ENCODE measurements at places on chromosomes 2 and 18. TPM values are rescaled to one million over a fixed set of nuclear protein-coding genes. Genes with fewer than 3 reads are reported as not detected.

CMPK2 gene
- polyA plus RNA-seq, result 0.66 TPM

CSRNP3 gene
- polyA plus RNA-seq, result 0.18 TPM

RNU2-63P gene
- not detected for polyA plus RNA-seq

STON1 gene
- 4.0 TPM for polyA plus RNA-seq

CD8B2 gene
- polyA plus RNA-seq, result not detected

APOB gene
- 0.04 TPM for polyA plus RNA-seq

SRD5A2 gene
- polyA plus RNA-seq, result 0.01 TPM

CHRND gene
- not detected for polyA plus RNA-seq

BCL11A gene
- 0.60 TPM for polyA plus RNA-seq

ACTG2 gene
- polyA plus RNA-seq, result 81.3 TPM

DNA sequence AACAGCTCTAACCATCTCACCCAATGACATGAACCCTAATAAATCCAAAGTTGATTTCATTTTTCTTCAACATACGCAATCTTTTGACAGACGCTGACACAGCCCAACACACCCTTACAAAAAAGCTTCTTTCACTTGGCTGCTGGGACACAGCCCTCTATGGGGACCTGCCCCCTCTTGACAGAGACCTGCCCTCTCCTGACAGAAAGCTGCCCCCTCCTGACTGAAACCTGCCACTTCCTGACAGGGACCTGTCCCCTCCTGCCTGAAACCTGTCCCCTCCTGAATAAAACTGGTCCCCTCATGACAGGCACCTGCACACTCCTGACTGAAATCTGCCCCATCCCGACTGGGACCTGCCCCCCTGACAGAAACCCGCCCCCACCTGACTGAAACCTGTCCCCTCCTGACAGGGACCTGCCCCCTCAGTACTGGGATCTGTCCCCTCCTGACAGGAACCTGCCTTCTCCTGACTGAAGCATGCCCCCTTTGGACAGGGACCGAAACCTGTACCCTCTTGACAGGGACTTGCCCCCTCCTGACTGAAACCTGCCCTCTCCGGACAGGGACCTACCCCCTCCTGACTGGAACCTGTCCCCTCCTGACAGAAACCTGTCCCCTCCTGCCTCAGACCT lies 87.9 kb downstream of the PXDN start:
- no peak for DNase-seq

GRCh38 chr2:19532547-19533196 lies 174.2 kb upstream of the OSR1 start:
- no peak for DNase-seq

GRCh38 chr2:217922101-217923006 lies 80.4 kb downstream of the TNS1 start:
- DNase-seq, result no peak

GRCh38 chr2:95359031-95359430 lies 43.5 kb upstream of the FAHD2A start:
- peak; percentile 33 for DNase-seq

- DNase-seq, result no peak
Observed at GRCh38 chr18:53380063-53380639, 844.3 kb downstream of the MBD2 start.

- DNase-seq, result no peak
Observed at GRCh38 chr2:27727257-27727656, 44.3 kb upstream of the MRPL33 start.

DNA sequence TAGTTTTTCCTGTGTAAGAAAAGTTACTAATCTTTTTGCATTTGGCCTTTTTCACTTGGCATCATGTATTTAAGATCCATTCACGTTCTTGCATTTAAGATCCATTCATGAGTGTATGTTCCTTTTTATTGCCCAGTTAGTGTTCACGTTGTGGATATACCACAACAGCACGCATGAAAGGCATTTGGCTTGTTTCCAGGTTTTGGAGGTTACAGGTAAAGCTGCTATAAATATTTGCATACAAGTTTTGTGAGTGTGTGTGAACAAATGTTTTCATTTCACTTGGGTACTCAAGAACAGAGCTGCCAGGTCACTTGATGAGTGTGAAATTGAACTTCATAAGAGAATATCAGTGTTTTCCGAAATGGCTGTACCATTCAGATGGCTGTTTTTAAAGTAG lies 121.2 kb downstream of the CCBE1 start:
- DNase-seq, result no peak

DNA sequence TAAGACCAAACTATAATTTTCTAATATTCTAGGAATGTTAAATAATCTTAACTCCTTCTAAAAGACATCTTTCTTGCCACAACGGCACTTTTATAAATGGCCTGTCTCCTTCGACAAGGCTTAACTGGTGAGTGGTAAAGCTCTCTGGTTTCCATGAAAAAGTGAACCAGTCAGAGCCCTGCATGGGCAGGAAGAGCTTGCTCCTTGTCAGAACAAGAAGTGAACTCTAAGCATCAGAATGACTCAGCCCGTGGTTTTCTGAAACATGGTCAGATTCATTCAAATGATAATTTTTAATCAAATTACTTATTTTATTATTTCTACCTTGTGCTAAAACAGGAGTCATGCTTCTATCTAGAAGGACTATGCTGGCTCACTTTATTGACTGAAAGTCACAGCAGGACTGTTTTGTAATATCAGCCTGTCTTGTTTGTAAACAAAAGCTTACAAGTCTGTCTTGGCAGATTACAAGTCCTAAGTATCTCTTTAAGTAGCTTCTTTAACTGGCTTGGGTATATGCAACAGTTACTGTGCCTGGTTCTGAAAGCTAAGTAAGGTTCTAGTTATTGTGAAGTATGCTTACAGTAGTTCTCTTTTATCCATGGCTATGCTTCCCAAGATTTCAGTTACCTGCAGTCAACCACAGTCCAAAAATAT lies 245.4 kb downstream of the NAPG start:
- no peak for DNase-seq

- no peak for DNase-seq
Observed at GRCh38 chr2:237592425-237592980, 2.0 kb upstream of the RAB17 start.

GRCh38 chr2:181258720-181259119 lies 198.5 kb upstream of the ITGA4 start:
- peak; percentile 82 for DNase-seq

- DNase-seq, result no peak
Observed at GRCh38 chr2:15941481-15941850, 1.1 kb downstream of the MYCN start.

DNA sequence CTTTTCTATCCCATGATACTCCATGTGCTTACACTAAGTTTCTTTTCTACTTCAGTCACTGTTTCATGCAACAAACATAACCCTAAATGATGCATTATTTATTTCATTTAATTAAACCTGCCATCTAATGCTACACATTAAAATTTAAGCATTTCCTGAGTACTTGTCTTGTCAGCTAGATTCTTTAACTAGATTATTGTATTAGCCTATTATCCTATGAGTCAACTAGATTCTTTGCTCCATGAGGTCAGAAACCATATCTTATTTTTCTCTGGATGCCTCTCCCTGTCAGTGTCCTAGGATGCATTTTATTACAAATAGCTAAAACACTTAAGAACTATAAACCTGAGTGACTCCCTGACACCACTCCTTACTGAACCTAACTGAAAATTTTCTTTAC lies 652.4 kb downstream of the SLC4A3 start:
- peak; percentile 31 for DNase-seq

DNA sequence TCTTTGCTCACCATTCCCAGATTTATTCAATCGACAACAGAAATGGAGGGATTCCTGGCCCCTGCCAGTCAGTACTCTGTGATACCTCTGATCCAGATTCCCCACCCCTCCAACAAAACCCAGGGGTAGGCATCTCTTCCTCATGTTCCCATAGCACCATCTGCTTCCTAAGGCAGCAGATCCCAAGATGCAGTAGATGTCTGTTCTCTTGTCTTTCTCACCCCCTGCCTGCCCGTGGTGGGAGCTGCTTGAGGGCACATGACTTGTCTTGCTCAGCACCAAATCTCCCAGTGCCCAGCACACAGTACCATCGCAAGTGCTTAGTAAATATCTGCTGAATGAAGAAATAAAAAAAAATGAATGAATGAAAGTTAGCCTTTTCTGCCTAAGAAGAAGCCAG lies 98.2 kb downstream of the ZBTB7C start:
- no peak for DNase-seq

DNA sequence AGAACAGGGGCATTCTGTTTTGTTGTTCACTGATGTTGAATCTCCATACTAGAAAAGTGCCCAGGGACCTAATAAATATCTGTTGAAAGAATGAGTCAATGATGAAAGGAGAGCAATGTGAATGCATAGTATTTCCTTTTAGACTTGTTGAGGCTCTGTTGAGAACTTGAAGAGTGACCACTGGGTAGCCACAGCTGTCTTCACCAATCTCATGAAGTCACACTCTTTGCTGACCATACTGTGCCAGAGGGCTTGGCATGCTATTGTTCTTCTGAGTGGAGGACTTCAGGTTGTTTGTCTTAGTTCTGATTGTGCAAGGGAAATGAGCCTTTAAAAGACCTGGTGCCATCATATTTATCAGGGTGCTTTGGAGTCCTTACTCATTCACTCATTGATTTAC lies 41.6 kb upstream of the NT5C1B start:
- DNase-seq, result no peak

DNA sequence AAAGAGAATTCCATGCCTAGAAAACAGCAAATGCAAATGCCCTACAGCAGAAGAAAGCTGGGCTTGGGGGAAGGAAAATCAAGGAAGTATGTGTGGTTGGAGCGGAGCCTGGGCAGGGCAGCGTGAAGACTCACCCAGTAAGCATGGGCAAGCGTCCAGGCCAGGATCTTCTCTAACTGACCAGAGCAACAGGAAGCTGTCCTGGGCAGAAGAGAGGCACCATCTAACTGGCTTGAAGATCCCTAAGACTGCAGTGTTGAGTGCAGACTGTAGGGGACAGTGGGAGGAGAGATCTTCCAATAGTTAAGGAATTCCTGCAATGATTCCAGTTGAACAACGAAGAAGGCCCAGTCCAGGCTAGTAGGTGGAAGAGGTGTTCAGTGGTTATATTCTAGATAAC lies 57.9 kb downstream of the NXPH2 start:
- DNase-seq, result no peak

- no peak for DNase-seq
Observed at GRCh38 chr2:160372585-160372984, 121.0 kb downstream of the RBMS1 start.

DNA sequence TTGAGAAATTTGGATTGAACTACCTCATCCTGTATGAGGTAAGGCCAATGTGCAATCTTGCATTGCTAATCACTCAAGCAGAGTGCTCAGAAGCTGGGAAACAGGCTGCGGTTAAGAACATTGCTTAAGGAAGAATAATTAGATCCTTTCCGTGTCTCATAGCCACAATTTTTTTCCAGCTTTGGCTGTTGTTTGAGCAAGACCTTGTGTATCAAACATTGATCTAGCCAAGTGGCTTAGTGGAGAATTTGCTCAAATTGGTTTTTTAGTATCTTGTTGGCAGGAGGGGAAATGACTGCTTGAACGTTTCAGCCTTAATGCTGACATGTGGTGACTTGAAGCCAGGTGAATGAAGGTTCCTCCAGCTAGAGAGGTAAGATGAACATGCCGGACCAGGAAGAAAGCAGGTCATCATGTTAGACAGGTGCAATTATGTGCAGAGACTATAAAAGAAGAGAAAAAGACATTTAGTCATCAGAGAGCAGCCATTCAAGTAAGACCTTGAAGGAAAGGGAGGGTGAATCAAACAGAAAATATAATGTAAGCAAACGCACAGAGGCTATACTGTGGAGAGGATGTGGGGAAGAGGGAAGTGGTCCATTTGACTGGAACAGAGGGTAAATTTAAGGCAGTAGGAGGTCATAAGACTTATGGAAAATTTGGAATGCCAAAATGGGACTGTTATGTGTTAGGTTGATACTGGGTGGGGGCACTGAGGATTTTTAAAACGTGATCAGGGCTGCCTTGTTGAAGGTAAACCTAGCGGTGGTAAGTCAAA lies 98.9 kb upstream of the CYP1B1 start:
- peak; percentile 92 for DNase-seq

DNA sequence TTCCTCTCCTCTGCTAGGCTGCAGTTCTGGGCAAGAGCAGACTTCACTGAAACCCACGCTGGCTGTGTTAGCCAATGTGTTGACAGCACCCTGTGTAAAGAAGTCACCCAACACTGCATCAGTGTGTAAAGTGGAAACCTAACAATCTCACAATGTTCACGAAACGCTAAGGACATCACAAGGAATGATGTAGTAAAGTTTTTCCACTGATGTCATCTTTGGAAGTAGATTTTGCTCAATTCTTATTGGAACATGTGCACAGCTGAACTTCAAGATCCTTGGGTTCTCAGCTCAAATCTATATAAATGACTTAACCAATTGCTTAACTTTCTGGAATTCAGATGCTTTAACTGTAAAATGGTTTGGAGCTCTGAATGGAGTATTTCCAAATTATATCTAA lies 1112.5 kb downstream of the TSN start:
- no peak for DNase-seq

- DNase-seq, result no peak
Observed at GRCh38 chr2:176317199-176317598, 48.0 kb downstream of the MTX2 start.

GRCh38 chr2:75607400-75607798 lies 39.2 kb upstream of the MRPL19 start:
- no peak for DNase-seq

DNA sequence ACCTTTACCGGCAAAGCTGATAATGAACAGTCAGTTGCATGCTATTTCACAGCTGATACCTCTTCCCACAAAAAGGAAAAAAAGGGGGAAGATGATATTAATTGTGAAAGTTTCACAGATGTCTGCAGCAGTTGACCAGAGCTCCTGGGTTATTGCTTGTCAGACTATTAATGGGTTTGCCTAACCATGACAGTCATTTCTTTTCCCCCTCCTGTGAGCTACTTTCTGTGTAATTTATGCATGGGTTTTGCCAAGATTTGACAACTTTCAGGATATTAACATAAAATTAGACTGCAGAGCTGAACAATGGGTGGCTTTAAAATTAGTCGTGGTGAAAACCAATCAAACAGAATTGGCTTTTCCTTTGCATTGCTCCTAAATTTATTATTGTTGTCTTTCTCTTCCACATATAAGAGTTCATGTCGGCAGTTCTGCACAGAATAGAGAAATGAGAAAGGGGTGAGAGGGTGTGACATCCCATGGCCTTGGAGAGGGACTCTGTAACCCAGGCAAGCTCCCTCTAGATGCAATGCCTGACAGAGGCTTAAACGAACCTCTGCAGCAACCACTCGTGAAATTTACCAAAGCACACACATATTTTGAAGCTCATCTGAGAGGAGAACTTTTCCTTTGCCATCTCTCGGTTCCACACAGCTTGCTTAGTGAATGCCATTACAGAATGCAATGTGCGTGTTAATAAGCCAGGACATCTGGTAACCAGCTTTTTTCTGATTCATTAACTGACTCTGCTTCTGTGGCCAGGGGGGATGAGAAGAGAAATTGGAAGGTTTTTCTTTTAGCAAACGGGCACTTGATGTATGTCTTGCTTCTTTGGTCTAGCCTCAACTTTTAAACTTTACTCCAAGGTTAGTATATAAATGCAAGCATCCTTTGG lies 82.2 kb upstream of the ITGA4 start:
- DNase-seq, result no peak

GRCh38 chr2:85066874-85067351 lies 66.3 kb upstream of the TCF7L1 start:
- peak; percentile 9 for DNase-seq

Data from BJ (cell line).